ENCODE measurements at places on chromosomes 1 and 21.

DNA sequence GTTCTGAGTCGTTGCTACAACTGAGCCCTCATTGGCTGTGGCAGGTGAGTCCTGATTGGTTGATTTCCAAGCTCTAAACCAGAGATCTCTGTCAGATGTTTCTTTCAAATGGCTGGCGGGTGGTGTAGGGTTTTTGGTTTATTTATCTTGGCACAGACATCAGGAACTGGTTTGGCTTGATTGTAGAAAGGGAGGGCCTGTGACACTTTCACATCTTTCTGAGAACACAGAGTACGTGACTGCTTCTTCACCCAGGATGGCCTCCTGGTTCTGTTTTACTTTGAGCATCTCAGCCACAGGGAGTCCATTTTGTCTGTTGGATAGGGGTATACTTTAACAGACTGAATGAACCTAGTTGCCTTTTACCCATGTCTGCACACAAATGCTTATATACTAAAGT lies 89.4 kb upstream of the GPR52 start:
- no peak for DNase-seq

GRCh38 chr1:31767225-31767624 lies 3.1 kb upstream of the ADGRB2 start:
- no peak for DNase-seq

- DNase-seq = no peak
These were observed 194.2 kb upstream of the NFIA start for GRCh38 chr1:60888126-60888525.

DNA sequence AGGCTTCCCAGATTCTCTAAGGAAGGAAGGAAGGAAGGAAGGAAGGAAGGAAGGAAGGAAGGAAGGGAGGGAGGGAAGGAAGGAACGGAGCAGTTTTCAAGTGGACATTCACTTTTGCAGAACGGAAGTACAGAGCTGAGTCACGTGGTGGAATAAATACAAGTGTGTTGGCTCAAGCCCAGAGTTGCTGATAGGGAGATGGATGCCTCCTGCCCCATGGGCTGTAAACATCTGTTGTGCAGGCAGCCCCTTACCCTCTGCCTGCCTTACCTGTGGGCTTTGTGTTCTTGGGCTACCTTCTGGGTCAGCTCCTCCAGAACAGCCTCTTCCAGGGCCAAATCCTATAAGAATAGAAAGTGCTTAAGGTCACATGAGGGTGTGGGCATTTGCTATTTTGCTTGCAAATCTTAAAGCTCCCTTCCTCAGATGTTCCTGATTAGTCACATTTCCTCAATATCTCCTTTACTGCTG lies 121.7 kb downstream of the SMYD2 start:
- peak; percentile 55 for DNase-seq

DNA sequence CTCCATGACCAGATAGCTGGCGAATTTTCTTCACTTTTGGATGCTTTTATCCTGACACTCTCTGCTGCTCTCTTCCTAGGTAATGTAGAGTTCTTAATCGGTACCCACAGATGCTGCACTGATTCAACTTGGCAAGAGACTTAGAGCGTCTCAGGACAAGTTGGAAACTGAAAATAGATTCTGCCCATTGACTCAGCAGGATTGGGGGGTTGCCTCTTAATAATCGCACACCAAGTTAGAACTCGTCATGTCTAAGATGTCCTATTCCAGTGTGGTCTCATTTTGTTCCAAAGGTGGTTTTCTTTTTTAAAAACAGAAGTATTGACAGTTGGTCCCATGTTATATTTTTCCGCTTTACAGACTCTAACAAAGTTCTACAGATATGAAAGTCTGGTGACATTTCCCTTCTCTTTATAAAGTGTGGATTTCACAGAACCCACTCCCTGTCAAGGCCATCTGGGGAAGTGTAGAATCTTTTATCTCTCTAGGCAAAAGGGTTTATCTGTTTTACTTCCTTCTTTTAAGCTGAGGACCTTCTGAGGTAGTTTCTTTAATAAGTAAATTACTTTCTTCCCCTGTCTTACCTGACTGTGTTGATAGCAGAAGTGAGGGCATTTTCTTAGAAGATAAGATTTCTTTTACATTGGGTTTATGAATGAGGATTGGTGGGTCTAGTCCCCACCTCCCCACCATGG lies 12.1 kb upstream of the DIPK1A start:
- no peak for DNase-seq

GRCh38 chr1:41102653-41103052 lies 81.1 kb upstream of the SLFNL1 start:
- peak; percentile 6 for DNase-seq

- peak; percentile 60 for DNase-seq
These were observed 44.4 kb upstream of the RABGAP1L start for GRCh38 chr1:174114788-174115448.

DNA sequence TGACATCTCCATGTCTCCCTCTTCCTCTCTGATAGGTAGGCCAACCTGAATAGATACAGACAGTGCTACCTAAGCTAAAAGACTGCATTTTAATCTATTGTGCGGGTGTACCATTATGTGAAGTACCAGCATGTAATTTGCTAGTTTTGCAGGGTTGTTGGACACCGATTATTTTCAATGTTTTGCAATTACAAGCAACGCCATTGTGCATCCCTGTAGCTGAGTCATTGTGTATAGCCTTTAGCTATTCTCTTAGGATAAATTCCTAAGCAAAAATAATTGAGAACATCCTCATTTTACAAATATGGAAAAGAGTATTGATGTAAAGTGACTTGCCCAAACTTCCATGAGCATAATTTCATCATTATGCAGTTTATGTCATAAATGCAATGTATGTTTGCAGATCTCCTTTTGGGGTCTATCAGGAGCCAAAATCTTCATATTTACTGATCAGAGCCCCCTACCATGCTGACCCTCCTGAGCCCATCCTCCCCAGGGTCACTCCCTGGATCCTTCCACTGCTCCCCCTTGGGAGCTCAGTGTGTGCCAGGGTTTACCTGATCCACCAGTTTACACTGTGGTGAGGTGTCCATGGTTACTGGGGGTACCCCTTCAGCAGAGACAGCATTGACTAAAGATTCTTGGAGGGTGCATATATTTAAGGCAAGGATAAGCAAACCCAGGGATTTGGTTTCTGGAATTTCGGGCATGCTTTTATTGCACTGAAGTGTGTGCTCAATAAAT lies 80.6 kb downstream of the CCDC185 start:
- DNase-seq = peak; percentile 3

- no peak for DNase-seq
These were observed 5.0 kb upstream of the RNF19B start for GRCh38 chr1:32969566-32969965.

DNA sequence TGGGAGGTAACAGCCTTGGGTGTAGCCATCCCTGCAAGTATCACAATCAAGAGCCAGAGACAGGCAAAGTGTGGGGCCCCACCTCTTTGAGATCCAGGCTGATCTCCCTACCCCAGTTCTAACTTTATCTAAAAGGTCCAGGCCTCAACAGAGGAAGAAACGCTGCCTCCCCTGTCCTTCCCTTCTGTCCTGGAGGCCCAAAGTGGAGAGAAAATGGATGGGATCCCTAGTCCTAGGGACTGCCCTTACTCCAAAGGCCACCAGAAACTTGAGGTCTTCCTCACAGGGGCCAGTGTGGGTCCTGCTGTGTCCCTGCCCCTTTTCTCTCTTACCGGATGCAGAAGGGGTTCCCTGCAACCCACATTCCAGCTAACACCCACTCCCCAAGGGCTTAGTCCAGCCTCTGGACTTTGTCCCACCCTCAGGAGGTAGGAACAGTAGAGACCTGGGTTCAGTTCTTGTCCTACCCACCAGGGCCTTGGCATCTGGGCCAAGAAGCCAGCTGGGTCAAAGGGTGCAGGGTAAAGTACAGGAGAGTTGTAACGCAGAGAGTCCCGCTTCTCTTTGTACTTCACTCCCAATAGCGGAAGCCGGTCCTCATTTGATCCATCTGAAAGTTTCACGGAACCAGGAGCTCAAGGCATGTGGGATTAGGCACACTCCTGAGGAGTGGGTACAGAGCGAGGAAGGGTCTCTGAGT lies 1.9 kb downstream of the HDGF start:
- peak; percentile 41 for DNase-seq

GRCh38 chr1:33047839-33048305 lies 11.2 kb upstream of the AK2 start:
- peak; percentile 68 for DNase-seq

- peak; percentile 5 for DNase-seq
These were observed 29.3 kb upstream of the BCAS2 start for GRCh38 chr1:114610546-114611245.

DNA sequence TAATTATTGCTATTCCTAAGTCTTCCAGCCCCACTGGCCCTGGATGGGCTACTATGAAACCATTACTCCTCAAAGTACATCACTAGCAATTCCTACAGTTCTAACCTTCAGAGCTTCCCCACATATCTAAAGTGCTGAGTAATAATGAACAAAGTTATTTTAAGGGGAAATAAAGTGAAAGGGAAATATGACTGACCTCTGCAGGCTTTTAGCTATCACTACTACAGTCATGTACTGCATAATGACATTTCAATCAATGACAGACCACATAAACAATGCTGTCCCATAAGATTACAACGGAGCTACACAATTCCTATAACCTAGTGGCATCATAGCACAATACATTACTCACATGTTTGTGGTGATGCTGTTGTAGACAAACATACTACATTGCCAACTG lies 32.5 kb upstream of the ASPM start:
- DNase-seq = peak; percentile 67

DNA sequence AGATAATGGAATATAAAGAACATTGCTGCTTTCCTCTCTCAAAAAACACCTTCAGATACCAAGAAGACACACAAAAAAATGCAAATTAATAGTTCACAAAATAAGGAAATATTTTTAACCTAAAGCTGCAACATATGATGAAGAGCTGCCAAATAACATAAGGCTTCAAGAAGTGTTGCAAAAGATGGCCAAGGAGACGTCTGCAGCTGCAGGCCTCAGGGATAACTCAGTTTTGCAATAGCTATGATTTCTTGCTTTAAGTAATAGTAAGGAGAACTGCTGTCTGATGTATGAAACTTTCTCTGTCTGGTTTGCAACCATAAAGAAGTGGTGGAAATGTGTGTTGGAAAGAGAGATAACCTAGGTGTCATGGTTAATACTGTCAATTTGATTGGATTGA lies 1237.5 kb downstream of the MRPL39 start:
- no peak for DNase-seq

- no peak for DNase-seq
These were observed 50.9 kb downstream of the DHX9 start for GRCh38 chr1:182889997-182890396.

DNA sequence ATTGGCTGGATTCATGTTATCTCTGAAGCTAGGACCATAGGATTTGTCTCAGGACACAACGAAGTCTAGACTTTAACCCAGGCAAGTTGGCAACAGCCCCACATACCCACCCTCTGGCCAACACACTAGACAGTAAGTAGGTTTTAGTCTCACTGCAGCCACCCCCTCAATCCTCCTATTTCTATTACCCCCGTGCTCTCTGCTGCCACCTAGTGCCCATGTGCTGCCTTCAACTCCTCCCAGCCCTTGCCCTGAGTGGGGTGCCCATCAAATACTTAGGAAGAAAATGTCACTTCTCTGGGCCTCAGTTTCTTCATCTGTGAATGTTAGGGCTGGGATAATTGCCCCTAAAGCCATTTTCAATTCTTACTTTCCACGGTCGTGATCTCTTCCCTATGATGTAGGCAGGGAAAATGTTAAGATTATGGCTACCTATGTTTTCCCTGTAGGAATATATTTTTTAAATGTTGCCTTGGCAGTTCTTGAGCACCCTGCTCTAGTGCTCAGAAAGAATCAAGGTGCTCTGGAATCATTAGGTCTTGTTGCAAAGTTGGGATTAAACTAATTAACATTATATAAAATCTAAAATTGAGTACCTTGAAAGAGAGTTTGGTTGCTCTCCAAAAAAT lies 213.0 kb downstream of the LMX1A start:
- DNase-seq = peak; percentile 10

- no peak for DNase-seq
These were observed 44.0 kb downstream of the LYST start for GRCh38 chr1:235822685-235823084.

- peak; percentile 44 for DNase-seq
These were observed 131.2 kb upstream of the UBE2U start for GRCh38 chr1:64072089-64072793.

GRCh38 chr1:156508955-156509234 lies 8.3 kb upstream of the MEF2D start:
- DNase-seq = no peak

- DNase-seq = peak; percentile 20
These were observed 94.0 kb downstream of the KCND3 start for GRCh38 chr1:111895469-111895868.
